Activated gamma-delta T cell treated with Interleukin-2 at 50 U/mL for 16 hours (primary cell): ENCODE measurements at places on chromosomes 13 and 19.
A peak's percentile ranks its signal among the peaks of the same experiment; 100 is the strongest.

DNA sequence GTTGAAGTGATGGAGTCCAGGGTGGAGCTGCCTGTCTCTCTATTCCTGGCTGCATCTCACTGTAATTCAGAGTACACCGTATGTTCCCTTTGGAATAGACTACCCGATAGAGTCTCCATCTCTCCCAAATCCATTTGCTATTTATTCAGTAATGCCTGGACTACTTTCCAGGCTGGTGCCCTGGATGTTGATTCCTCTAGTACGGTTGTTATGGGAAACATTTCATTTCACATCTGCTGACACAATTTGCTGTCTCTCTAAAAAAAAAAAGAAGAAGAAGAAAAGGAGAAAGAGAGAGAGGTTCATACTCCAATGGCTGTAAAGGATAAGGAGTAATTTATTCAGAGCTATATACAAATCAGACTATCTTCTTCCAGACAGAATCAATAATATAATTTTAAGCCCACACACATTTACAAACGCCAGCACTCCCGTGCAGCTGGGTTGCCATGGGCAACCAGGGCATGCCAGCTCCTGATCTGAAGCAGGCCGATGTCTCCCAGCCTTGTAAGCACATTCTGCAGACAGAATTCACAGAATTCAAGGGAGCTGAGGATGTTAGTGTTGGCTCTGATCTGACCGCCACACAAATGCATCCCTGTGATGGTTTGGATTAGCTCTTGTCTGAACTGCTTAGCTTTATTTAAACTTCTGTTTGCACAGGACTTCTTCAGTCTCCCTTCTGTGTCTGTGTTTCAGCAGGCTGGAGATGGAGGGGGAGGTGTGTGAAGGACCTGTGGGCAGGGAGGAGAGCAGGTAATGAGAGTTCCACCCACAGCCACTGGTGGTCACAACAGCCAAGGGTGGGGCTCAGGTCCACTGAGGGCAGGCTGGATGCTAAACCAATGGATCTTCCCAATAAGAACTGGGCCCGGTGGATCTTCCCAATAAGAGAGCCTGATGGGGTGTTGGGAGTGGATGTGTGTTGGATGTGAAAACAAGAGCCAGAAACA is 66.0 kb downstream of the TEX26 start:
- DNase-seq = no peak

- no peak for DNase-seq
These were observed 63.0 kb downstream of the C13orf42 start for GRCh38 chr13:51048166-51048461.

GRCh38 chr13:23845105-23845725 is 44.0 kb downstream of the MIPEP start:
- no peak for DNase-seq

GRCh38 chr13:113625965-113626721 is 31.9 kb downstream of the ATP4B start:
- DNase-seq = no peak

DNA sequence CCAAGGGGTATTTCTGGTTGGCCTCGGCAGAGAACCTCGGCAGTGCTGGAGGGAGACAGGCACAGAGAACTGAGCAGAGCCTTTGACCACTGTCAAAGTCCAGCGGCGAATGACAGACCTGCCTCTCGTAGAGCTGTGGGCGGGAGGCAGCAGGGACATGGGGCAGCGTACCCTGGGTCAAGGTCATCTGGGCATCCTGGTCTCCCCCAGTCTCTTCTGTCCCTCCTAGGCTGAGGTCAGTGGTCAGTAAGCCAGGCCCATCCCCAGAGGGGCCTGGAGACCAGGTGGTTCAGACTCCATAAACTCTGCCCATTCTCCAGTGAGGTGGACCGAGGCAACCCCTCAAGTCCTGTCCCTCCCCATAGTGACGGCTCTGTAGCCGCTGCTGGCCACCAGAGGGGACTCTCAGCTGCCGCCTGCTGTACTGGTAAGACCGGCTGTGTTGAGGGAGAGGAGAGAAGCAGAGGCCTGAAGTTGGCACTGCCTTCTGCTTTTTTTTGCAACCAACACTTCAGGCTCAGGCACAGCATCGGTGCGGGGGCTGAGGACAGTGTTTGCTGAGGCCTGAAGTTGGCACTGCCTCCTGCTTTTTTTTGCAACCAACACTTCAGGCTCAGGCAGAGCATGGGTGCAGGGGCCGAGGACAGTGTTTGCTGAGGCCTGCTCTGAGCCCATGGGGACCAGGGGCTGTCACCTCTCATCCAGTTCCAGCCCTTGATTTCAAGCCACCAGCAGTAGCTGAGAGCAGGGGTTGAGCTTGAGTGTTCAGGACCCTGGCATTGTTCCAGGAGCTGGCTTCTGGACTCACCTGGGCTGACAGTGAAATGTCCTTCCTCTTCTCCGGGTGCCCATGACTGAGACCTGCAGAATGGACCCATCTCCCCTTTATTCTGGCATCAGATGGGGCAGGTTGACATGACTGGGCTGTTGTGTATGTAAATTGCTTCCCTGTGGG is at the start of gene PGLYRP2:
Gene PGLYRP2, minus strand, starts transcription at position 111 of the 955 bp plus-strand sequence. CDS start 130 bp downstream, outside the sequence.
- DNase-seq = no peak

- no peak for DNase-seq
These were observed 3.0 kb downstream of the TTYH1 start for GRCh38 chr19:54418030-54418929.

GRCh38 chr13:34108410-34108809 is 290.5 kb downstream of the RFC3 start:
- no peak for DNase-seq

DNA sequence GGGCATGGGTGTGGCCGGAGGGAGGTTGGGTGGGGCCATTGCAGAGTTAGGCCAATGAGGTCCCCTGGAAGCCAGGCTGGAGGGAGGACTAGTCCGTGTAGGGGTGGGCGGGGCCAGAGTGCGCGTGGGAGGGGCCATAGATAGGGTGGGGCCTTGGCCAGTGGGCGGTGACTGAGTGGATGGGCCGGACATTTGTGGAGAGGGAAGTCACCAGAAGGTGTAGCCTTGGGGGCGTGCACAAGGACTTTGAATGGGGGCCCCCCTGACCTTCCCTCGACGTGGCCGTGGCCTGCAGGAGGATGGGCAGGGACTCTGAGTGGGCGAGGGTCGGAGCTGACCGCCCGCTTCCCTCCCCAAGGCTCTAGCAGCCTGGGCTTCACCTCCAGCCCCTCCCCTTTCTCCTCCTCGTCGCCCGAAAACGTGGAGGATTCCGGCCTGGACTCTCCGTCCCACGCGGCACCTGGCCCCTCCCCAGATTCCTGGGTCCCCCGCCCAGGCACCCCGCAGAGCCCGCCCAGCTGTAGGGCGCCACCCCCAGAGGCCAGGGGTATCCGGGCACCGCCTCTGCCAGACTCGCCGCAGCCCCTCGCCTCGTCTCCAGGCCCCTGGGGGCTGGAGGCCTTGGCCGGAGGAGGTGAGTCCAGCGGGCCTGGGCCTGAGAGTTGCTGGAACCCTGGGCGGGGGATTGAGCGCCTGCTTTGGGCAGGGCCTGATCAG is 16.5 kb upstream of the B3GNT3 start:
- peak; percentile 22 for DNase-seq

GRCh38 chr13:60590800-60591747 is 194.1 kb downstream of the TDRD3 start:
- DNase-seq = no peak

GRCh38 chr13:51902776-51903175 is 41.0 kb downstream of the CCDC70 start:
- no peak for DNase-seq

GRCh38 chr13:56189439-56189838 is 951.3 kb upstream of the PRR20A start:
- DNase-seq = no peak

DNA sequence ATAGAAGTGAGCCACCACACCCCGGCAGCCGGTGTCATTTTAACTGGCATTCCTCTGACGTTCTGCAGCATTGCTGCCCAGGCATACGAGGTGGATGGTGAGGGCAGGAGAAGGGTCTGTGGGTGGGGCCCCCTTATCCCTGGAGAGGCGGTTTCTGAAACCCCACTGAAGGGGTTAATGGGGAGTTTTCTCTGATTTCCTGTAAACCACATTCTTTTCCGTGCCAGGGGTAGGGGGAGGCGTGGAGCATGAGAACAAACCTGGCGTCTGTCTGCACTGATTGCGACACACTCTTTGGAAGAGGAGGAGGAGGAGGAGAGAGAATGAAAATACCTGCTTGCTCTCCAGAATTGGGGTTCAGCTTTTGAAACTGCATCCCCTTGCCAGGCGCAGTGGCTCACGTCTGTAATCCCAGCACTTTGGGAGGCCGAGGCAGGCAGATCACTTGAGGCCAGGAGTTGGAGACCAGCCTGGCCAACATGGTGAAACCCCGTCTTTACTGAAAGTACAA is 2.7 kb upstream of the C3 start:
- no peak for DNase-seq

GRCh38 chr19:48683349-48683748 is 10.5 kb upstream of the NTN5 start:
- peak; percentile 22 for DNase-seq

DNA sequence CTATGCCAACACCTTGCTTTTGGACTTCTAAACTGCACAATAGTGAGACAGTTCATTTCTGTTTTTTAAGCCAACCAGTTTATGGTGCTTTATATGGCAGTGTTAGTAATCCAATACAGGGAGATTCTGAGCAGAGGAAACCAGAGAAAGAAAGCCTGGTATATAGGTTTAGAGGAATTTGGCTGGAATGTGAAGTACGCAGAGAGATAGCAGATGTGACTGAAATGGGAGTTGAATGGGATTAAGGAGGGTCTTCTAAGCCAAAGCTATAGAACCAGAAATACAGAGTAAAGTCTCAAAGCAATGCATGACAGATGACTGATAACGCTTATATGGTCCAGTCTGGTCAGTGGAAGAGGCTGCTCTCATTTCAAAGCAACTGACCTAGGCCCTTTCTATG is 453.7 kb downstream of the GPC6 start:
- no peak for DNase-seq

DNA sequence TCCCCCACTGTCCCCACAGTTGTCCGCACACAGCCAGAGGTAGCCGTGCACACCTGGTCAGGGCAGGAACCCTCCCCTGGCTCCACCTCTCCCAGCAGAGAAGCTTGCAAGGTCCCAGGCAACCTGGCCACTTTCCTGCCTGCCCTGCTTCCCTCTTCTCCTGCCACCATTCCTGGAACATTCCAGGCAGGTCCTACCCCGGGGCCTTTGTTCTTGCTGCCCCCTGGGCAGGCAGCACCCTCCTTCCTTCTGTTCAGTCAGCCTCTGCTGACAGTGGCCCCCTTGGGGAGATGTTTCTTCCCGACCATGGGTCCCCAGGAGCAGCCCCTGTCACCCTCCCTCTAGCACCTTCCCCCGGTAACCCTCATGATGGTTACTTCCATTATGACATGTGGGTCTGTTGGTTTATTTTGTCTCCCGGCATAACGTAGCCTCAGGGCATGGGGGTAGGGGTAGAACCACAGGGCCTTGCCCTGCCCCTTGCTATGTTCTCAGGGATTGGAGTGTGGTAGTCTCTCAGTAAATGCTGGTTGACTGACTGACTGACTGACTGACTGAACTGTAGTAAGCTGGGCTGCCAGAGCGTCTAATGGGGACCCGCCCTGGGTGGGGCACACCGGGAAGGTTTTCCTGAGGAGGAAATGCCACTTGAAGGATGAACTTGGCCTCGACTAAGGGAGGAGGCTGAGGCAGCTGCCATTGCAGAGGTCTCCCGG is 10.8 kb downstream of the PAK4 start:
- DNase-seq = no peak

GRCh38 chr19:1163283-1163933 is 10.7 kb downstream of the SBNO2 start:
- DNase-seq = no peak

DNA sequence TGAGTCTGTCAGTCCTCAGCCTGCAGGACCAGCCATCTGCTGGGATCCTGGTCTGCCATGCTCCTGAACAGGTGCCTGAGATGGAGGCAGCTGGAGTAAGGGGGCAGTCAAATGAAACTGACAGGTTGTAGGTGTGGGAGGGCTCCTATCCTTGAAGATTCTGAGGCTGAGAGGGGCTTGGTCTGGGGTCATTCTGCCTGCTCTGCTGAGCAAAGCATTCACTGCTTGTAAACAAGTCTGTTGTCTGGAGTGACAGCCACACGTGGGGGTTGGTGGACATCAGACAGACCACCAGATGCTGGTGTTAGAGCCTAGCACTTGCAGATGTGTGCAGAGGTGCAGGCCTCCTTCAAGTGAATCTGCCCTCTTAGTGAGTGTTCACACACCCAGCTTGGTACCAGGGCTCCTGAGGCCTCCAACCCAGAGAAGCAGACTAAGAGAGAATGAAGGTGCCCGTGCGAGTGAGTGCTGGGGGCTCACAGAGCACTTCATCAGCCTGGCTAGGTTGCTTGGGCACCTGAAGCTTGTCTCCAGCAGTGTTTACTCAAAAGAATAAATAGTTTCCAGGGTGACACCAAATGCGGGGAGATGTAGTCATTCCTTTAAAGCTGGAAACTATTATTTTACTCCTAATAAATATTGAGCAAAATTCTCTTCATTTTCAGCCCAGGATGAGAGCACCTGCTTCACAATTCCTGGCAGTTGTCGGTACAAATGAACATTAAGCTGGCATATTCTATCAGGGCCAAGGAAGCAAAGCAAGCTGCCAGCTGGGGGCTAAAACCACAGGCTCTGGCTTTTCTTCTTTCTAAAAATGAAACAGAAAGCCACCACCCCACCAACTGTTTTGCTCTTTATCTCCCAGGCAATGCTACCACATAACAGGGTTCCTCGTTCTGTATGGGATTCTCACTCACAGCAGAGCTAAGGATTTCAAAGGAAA is 82.3 kb downstream of the RNASEH2B start:
- no peak for DNase-seq

- DNase-seq = no peak
These were observed 16.6 kb upstream of the SHKBP1 start for GRCh38 chr19:40560092-40560507.

- DNase-seq = no peak
These were observed 515 bp upstream of the ATXN8OS start for GRCh38 chr13:70107125-70107497.

GRCh38 chr13:21426238-21426637 is 32.9 kb downstream of the ZDHHC20 start:
- DNase-seq = no peak

DNA sequence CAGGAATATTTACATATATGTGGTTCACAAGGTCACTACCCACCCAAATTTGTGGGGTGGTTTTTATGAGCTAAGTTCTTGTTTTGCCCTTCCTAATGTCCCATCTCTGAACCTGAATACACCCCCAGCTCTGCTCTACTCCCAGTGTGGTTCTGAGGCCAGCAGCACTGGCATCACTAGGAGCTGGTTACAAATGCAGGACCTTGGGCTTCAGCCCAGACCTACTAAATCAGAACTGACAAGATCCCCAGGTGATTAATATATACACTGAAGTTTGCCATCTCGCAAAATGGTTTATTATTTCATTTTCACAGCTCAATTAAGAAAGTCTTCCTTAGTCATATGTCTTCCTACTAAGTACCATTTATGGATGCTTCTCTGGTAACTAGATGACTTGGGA is 67.9 kb downstream of the FOXO1 start:
- DNase-seq = no peak

DNA sequence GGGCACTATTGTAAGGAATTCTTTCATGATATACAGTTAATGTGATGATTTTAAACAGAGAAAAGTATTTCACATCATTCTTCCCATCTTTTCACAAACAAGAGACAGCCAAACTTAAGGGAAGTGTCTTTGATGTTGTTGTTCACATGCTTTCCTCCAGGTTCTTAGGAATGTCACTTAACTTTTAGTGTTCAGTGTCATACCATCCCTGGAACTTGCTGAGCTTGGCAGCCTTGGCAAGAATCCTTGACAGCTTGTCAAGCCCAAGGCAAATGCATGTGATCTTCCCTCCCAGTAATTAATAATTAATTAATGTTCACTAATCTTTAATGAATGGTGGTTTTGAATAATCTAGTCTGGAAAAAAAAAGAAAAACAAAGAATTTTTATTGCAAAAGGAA is 727.9 kb upstream of the PRR20A start:
- no peak for DNase-seq

- DNase-seq = no peak
These were observed 83.1 kb upstream of the OXGR1 start for GRCh38 chr13:97077341-97077740.
